Endodermal cell (in vitro differentiated cells): ENCODE measurements at places on chromosomes 5 and 9. TPM values are rescaled to one million over a fixed set of nuclear protein-coding genes. Genes with fewer than 3 reads are reported as not detected.

DNA sequence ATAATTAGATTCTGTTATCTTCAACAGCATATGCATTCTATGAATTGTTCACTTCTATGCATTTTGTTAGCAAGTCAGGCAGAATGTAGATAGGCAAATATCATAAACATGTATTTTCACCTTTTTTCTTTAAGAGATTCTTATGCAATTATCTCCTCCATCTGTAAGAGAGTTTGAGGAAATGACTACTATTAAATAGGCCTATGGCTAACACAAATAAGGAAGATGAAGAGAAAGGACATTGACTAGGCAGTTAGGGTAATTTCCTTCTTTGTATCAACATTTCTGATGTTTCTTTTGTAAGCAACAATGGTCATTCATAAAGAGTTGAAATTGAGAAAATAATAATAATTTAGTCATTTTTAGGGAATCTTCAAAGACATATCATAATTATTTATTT is 145.2 kb upstream of the CDH12 start:
- no peaks in the 10 kb centered on the region for H3K27me3 ChIP-seq
- H3K4me3 ChIP-seq: no peak overlapping the region
- no peaks in the 10 kb centered on the region for H3K36me3 ChIP-seq
- no peak overlapping the region for H3K27ac ChIP-seq
- no peak for DNase-seq

- H3K4me3 ChIP-seq: no peak overlapping the region
- peaks cover 61% of the 10 kb centered on the region for H3K27me3 ChIP-seq
- H3K36me3 ChIP-seq: no peaks in the 10 kb centered on the region
- H3K4me1 ChIP-seq: no peaks in the 10 kb centered on the region
Observed at GRCh38 chr9:14317667-14318320, 3.9 kb upstream of the NFIB start.

CKMT2 gene
- 0.88 to 2.1 TPM (median 0.96 TPM) in 3 replicates for total RNA-seq

DNA sequence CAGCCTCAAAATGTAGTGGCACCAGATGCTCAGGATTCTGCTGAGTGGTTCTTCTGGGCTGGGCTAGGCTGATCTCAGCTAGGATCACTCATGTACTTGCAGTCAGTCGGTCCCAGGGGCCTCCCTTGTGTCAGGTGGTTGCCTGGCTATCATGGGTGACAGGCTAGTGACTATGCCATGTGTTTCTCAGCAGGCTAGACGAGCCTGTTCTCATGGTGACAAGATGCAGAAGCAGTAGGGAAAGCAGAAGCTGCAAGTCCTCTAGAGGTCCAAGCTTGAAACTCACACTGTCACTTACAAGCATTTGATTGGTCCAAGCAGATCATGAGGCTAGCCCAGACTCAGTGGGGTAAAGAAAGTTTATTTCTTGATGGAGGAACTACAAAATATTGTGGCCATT is 15.2 kb upstream of the KCNMB1 start:
- H3K27ac ChIP-seq: no peak overlapping the region
- no peaks in the 10 kb centered on the region for H3K27me3 ChIP-seq
- no peaks in the 10 kb centered on the region for H3K36me3 ChIP-seq
- H3K4me3 ChIP-seq: no peak overlapping the region
- H3K4me1 ChIP-seq: peaks cover 8% of the 10 kb centered on the region
- no peak for DNase-seq

DDX4 gene
- total RNA-seq: not detected in 3 replicates

DNA sequence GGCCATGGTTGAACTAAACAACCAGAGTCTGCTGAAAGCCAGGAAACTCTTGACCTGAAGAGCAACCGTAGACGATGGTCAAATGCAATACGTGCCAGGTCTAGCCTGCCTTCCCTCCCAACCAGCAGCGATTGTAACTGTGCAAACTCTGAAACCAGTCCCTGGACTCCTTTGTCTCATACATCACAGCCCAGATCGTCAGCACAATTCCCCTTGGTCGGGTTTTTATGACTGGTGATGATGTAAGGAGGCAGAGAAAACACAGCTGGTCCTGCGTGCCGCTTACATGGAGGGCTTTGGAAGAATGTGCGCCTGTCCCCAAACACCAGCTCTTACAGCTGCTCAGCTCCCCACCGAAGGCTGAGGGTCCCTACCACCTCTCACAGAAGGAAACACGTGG is 24.6 kb downstream of the SMIM23 start:
- H3K4me3 ChIP-seq: no peak overlapping the region
- no peaks in the 10 kb centered on the region for H3K4me1 ChIP-seq
- peak; percentile 21 for DNase-seq
- H3K36me3 ChIP-seq: no peaks in the 10 kb centered on the region

GRCh38 chr5:131109540-131110255 is 55.4 kb downstream of the HINT1 start:
- no peaks in the 10 kb centered on the region for H3K36me3 ChIP-seq
- DNase-seq: peak; percentile 56
- H3K4me1 ChIP-seq: no peaks in the 10 kb centered on the region

LECT2 gene
- total RNA-seq: not detected in 3 replicates

BTNL9 gene
- 0.75 TPM in 1 of 3 replicates, not detected in the others for total RNA-seq
